ENCODE measurements at places on chromosomes 12 and 14.

DNA sequence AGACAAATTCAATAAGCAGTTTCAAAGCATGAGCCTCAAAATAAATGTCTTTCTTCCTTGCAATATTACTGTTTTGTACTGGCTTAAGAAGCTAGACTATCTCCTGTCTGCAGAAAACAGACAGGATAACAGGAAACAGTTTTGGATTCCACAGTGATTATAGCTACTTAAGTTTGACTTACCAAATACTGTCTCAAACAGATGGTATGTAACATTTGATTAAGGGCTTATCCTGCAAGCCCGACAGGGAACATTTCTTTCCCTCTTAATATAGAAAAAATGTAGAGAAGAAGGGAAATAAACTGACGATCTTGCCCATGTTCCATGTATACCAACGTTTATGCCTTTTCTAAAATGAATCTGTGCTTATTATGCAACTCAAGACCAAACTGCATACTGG is 179.9 kb upstream of the EEA1 start:
- no peak for DNase-seq

- DNase-seq = no peak
These were observed 74.5 kb upstream of the ATF7IP start for GRCh38 chr12:14290951-14291350.

DNA sequence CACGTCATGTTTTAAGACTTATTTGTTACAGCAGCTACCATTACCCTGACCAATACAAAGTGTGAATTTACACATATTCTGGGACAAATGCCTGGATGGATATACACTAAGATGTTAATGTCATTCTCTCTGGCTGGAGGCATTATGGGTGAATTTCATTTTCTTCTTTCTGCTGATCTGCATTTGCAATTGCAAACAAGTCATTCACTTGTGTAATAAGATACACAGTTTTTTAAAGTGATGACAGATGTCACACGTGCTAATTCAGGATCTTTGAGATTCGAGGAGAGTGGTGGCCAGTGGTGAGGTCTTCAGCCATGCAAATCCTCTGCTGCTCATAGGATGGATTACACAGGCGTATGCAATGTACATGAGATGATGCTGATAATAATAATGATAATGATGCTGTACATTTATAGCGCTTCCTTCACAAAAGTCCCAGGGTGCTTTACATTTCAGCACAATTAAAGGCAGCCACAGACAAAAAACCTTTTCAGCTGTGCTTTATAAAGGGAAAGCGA is 155.9 kb upstream of the NOS1 start:
- DNase-seq = no peak

DNA sequence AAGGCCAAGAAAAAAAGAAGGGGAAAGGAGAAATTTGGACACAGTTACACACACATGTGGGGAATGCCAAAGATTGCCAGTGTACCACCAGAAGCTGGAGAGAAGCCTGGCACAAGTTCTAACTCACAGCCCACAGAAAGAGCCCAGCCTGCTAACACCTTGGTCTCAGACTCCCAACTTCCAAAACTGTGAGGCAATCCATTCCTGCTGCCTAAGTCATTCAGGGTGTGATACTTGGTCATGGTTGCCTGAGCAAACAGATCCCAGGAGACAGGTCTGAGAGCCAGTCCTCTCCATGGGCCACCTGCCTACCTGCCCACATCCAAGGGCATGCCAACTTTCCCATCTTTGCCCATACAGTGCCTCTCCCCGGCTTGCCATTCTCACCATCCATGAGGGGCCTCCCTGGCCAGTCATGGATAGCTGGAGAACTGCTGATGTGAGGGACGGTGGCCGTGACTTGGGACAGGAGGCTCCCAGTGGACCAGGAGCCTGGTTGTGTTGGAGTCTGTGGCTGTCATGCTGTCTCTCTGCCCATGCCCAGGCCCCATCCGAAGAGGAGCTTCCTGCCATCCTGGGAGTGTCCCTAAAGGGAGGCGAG is 198.0 kb upstream of the RTL1 start:
- DNase-seq = no peak

DNA sequence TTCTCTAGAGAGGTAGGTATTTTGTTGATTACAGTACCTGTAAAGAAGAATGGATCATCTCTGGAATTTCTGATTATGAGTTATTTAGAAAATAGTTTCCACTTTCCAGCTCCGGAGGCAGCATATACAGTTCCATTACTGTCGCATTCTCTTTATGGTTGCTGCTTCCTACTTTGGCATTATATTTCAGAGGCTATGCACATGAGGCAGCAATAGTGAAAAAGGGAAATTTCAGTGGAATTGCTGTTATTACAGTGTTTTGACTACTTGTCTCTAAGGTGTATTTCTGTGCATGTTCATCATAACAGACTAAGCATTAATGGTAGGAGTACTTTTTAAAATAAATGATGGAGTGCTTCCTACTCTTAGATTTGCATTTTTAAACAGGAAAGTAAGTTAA is 10.2 kb downstream of the GNG2 start:
- no peak for DNase-seq

DNA sequence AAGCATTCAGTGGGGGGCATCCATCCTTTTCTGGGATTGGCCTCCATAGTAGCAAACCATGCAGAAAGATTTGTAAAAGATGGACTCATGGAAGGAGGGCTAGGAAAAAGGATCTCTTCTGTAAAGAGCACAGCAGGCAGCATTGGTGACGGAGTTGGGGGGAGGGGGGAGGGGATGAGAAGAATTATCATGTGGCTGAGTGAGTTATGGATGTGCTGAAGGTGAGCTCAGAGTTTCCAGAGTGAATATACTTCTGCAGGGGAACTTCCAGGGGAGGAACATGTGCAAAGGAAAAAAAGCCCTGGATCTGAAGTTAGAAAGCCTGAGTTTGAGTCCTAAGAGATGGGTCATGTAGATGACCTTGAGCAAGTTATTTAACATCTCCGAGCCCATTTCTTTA is 3.9 kb upstream of the B4GALNT3 start:
- DNase-seq = no peak

GRCh38 chr12:7154042-7154441 is 23.9 kb downstream of the CLSTN3 start:
- DNase-seq = no peak

DNA sequence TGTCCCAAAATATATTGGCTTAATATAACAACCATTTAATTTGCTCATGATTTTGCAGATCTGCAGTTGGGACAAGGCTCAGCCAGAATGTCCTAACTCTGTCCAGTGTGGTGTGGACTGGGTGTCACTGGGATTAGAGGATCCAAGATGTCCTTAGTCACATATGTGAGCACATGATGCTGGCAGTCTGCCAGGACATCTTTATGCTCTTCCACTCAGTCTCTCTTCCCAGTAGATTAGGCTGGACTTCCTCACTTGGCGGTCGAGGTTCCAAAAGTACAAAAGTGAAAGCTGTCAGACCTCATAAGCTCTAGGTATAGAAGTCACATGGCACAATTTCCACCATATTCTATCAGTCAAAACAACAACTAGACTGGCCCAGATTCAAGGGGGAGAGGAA is 167.9 kb upstream of the NTF3 start:
- DNase-seq = no peak

DNA sequence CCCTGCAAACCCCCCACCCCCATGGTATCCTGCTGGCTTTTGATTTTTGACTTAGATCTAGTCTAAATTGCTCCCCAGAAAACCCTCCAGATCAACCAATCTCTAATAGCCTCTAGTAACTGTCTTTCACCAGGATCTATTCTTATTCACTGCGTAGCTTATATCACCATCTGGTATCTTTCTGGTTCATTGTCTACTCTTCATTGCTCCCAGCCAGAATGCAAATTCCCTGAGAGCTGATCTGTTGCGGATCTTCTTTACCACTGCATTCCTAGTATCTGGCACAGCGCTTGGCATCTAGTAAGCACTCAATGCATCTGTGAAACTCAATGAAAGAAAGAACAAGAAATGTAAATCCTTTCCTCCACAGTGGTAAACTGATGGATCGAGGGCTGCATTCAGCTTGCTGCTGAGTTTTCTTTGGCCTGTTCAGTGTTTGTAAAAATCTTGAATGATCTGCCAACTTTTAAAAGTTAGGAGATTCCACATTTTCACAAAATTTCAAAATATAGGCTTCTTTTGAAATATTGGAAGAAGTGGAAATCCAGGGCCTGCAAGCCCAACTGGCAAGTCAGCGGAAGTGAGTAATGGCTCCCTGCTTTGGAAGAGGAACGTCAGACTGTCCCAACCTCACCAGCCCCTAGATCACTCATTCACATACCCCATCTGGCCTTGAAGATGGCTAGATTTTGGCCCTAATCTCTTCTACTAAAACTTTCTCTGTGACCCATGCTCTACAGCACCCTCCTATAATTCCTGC is 274.2 kb downstream of the SSPN start:
- no peak for DNase-seq

DNA sequence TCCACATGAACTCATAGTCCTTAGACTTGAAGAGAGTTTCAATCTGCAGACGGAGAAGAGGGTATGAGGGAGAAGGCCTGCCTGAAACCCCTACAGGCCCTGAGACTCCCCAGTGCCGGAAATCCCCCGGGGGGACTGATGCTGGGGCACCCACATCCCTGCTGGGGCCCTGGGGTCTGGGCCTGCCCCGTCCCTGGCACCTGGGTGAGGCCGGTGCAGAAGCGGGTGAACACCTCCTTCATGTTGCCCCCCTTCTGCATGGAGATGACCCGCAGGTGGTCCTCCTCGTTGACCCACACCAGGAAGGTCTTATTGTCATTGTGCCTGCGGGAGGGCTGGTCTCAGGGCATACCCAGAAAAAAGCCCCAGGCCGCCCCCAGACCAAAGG is 2.4 kb downstream of the CKB start:
- DNase-seq = no peak

DNA sequence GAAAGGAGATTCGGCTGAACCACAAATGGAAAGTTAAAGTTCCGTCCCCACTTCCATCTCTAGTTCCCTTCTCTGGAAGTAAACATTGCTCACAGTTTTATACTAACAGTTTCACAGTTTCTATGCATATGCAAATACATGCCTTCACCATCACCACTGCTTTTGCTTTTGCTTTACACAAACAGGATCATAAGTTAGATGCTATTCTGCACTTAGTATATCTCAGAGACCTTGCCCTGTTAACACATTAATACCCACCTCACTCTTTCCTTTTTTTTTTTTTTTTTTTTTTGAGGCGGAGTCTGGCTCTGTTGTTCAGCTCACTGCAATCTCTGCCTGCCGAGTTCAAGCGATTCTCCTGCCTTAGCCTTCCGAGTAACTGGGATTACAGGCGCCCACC is 890 bp downstream of the TEP1 start:
- no peak for DNase-seq

DNA sequence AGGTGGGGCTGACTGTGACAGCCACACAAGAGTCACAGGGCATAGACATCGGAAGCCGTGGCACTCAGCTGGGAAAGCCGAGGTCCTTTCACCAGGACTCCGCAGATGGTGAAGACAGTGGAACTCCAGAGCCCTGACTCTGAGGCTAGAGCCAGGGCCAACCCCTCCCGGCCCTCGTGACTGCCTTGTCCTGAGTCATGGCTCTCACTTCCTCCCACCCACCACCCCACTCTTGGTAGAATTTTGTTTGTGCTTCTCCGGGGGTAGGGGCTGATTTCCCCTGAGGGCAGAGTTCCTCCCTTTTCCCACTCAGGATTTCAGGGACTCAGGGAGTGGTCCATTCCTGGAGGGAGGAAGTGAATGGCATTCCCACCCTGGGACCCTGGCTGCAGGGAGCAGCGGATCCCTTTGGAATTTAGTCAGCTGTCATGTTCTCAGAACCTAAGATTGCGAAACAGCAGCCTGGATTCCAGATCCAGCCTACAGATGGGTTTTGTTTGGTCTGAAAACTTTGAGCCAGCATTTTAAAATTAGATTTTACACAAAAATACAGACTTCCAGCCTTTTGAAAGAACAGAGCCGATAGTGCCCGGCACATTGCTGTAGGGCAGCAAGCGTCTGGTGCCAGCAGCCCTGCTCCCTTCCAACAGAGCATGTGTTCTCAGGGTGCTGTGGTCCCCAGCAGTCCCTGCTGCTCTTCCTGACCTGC is 50.7 kb downstream of the TPCN1 start:
- DNase-seq = no peak

DNA sequence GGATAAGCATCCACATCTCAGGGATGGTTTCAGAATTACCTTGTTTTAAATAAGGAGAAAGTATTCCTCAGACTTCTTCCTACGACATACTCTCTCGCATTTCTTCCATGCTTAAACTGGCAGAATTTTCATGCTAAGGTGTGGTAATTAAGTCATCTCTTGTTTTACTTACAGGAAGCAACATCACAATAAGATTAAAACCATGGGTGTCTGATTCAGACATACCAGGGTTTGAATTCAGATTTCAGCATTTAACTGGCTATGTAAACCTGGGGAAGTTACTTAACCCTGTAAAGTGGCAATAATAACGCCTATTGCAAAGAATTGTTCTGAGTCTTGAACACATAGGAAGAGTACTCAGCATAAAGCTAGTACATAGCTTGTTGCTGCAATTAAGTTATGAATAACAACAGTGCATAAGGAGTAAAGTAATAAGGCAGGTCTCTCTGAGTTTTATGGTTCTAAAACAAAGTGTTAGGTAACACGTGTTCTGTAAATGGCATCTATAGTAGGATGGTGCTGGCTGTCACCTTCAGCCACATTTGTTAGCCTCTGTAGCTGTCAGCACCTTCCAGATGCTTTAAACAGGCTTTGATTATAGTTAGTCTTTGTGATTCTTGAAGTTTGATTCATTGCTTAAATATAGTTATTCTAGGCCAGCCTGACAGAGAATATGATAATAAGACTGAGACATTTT is 38.8 kb downstream of the IFT43 start:
- DNase-seq = no peak

DNA sequence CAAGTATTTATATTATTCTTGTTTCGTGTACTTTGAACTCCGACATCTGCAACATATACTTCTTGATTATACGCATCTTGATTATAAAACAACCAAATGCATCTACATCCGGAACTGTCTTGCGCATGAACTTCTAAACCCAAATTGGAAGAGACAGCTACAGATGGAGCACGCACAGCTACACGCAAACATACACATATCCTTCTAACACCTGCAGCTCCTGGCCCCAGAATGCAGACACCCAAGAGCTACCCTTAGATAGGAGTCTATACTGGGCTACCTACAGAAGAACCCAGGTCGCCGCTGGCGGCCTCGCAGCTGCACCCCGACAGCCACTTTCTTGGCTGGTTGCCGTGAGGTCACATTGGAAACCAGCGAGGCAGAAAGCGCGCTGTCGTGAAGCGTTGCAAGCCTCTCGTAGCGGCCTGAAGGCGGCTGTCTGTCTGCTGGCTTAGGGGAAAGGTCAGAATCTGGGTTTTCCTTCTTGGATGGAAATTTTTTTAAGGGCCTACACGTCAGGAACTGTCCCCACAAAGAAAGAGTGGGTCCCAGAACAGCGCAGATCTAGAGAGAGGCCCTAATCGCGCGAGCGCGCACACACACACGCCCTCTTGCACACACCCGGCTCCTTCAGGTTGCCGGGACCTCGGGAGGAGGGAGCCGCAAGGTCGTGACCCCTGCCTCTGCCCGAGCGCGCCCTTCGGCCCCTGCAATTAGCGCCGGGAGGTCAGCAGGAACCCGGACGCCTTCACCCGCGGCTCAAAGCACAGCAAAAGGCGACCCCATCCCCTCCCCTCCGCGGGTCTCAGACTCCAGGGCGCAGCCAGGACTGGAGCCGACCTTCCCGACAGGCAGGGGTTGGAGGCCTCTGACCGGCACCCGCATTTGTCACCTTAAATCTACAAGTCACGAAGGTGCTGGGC is 17.0 kb downstream of the TBX3 start:
- DNase-seq = no peak
